Stimulated activated CD8-positive, alpha-beta memory T cell treated with anti-CD3 and anti-CD28 coated beads, Interleukin-2, amount 100 ng/mL, for 48 hours (primary cell): ENCODE measurements at places on chromosomes 12 and 14.

- DNase-seq = no peak
These were observed at the start of gene SOX5 for GRCh38 chr12:23949348-23950209. Gene SOX5 (minus strand): TSS chr12:23949670. CDS start chr12:23949601, 69 bp downstream.

DNA sequence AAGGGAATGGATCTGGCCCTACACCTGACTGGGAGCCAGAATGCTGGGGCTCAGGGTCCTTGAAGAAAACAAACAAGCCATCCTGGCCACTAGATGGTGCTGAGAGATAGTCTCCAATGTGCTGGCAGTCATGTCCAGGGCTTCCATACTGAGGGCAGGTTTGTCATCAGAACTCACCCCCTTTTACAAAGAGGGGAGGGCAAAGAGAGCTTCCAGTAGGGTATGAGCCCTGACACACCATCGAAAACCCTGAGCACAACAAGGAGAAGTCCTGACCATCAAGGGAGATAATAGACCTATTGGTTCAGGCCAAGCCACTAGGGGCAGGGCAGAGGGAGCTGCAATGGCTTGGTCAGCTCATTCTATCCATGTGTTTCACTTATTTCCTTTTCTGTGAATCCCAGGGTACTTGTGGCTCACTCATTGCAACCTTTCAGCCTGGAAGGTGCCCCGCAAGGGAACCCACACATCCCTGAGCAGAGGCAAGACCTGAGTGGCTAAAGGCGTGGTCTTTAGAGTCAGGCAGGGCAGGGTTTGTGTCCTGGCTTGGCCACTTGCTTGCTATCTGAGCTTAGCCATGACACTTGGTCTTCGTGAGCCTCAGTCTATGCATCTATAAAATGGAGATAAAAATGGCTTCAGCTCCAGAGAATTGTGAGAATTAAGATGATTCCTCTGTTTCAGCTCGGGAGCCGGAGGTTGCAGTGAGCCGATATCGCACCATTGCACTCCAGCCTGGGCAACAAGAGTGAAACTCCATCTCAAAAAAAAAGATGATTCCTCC is 6.2 kb upstream of the PLEKHH1 start:
- DNase-seq = no peak

GRCh38 chr12:105814283-105814682 is 324.5 kb downstream of the NUAK1 start:
- DNase-seq = no peak

DNA sequence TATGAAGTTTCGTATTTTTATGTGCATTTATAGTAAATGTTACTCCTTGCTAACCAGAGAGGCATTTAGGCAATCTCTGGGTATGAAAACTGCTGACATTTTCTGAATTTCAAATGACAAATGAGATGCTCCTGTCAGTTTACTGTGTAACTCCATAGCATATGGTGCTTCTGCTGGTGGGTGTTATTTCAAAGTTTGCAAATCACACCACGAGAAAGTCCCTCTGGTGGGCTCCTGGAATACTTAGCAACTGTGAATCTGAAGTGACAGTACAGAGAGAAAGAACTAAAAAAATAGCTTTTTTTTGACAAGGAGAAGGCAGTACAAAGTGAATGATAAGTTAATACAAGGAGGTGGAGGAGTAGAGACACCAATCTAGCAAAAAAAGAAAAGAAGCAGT is 161.5 kb downstream of the DERA start:
- DNase-seq = no peak

DNA sequence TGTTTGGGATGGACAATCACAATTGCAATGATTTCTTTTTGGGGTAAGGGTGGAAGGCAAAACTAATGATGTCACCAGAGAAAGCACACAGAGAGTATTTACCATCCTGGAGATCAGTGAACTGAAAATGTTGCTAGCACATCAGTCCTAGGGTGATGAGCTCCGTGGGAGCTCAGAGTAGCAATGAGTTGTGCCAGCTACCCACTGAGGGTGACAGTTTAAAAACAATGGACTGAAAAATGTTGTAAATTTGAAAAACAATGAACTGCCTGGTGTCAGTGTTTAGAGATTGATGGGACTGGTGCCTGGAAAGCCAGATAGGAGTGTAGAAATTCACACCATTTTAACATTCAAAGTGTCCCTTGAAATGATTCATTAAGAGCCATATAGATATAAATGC is 198.5 kb downstream of the ATP23 start:
- no peak for DNase-seq

DNA sequence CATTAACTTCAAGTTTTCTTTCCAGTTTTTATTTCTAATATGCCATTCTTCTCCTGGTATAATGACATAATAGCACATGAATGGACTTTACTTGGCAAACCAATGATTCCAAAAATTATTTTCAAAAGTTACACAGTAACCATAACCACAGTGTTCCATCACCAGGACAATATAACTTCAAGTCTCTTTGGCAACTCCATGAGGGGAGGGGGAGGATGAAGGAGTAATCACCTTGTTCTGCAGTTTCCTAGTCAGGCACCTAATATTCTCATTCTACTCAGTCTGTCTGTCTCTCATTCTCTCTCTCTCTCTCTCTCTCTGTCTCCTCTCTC is 66.6 kb downstream of the BTG1 start:
- no peak for DNase-seq

GRCh38 chr12:112941528-112942335 is 3.5 kb downstream of the OAS3 start:
- DNase-seq = no peak

DNA sequence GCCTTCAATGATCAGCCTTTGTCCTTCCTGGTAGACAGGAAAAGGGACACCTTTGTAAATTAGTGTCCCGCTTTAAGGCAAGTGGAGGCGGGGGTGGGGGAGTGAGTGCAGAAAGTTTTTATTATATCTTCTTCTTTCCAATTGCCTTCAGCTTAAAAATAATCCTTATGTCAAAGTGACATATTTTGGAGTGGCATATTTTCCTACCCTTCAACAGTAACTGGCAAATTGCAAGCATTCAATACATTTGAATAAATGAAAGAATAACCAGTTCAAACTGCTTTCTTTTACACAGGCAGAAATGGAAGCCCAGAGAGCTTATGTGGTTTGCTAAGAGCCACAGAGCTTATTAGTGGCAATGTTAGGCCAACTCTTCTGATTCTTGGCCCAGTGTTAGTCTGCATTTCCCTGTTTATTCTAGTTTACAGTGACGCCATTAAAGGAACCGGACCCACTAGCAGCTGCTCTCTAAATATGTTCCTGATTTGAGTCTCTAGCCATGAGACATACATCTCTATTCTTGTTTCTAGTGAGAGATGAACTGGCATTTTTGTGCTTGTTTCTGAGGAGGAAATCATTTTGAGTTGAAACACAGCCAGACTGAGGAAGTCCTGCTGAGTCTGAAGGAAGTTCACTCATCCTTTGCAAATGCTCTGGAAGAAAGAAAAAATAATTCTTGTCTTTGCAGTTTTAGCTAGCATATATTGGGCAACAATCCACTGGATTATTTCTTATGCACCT is 468.7 kb downstream of the NOVA1 start:
- DNase-seq = no peak

DNA sequence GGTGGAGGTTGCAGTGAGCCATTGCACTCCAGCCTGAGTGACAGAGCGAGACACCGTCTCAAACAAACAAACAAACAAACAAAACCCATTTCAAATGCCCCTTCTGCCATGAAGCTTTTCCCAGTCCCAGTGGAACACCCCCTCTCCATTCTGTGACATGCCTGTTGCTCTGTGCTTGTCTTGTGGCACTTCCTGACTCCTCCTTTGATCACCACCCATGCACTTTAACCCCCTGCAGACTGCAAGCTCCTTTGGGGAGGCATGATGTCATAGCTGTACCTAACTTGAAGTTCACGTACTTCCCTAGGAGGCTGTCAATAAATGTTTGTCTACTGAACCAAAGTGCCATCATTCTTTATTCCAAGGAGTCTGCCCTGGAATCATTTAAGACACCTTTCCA is 64.7 kb downstream of the TMCC3 start:
- no peak for DNase-seq

DNA sequence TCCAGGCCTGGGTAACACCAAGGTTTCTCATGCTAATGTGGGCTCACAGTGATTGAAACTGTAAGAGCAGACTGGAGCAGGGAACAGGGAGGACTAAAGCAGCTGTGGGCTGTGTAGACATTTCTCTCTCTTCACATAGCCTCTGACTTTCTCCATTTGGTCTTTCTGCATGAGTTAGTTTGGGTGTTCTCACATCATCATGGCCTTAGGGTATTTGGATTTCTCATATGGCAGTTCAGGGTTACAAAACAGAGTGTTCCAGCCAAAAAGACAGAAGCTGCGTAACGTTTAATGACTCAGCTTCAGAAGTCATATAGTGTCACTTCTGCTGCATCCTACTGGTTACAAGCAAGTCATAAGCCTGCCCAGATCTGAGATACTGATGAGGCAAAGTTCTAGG is 52.0 kb upstream of the OSBPL8 start:
- DNase-seq = no peak

- DNase-seq = no peak
These were observed 26.2 kb downstream of the RTRAF start for GRCh38 chr14:52015411-52016030.
